ENCODE measurements at places on chromosomes 7 and 10. TPM values are rescaled to one million over a fixed set of nuclear protein-coding genes. Genes with fewer than 3 reads are reported as not detected.

GRCh38 chr10:80871083-80871482 is 333.4 kb downstream of the SH2D4B start:
- H3K27ac ChIP-seq: no peak overlapping the region
- H3K4me1 ChIP-seq: no peaks in the 10 kb centered on the region
- no peaks in the 10 kb centered on the region for H3K36me3 ChIP-seq
- no peak overlapping the region for H3K4me3 ChIP-seq
- no peaks in the 10 kb centered on the region for H3K27me3 ChIP-seq

DNA sequence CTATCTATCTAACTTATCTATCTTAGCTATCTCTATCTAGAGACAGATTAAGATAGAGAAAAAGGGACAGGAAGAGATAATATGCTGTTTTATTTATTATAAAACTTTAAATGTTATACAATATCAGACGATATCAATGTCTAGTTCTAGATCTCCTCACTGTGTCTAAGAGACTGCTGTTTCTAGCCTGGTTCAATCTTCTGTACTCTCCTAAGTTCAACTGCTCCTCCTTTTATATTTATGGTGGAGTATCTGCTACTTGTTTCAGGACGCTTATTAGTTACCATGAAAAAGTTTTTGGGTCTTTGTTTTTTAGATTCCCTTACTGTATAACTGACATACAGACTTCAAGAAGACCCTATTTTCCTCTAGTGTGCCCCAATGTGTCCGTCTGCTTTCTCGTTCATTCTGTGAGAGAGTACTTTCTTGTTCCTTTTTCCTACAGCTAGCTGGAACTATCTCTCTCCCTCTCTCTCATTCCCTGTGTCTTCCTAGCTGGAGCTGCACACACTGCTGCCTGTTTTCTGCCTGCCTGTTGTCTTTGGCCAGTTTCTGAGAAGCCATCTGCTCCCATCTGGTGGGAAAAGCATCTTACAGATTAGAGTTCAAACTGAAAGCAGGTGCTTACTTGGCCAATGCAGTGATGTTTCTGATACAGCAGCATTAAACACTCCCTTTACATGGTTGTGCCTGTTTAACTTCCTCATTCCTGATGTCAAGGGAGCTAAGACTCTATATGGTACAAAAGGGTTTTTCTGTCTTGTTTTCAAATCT is 49.4 kb upstream of the ARL4A start:
- no peaks in the 10 kb centered on the region for H3K4me1 ChIP-seq
- H3K27me3 ChIP-seq: no peaks in the 10 kb centered on the region
- no peak overlapping the region for H3K27ac ChIP-seq
- no peak overlapping the region for H3K4me3 ChIP-seq

GRCh38 chr7:99002827-99003212 is 124.5 kb downstream of the TRRAP start:
- H3K4me1 ChIP-seq: no peaks in the 10 kb centered on the region
- no peak overlapping the region for H3K4me3 ChIP-seq
- peaks cover 39% of the 10 kb centered on the region for H3K36me3 ChIP-seq
- DNase-seq: no peak
- no peak overlapping the region for H3K27ac ChIP-seq

DNA sequence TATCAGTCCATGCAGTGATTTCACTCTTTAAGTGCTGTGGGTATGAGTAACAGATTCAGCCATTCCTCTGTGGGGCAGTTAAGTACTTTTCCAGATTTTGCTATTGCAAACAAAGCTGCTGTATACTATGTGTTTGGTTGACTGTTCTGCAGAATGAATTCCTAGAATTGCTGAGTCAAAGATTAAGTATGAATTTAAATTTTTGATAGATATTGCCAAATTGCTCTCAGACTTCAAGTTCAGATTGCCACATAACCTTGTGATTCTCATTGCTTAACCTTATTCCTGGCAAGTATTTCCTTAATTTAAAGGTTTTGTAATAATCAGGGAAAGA is 21.6 kb upstream of the SAR1A start:
- no peaks in the 10 kb centered on the region for H3K4me1 ChIP-seq
- no peak overlapping the region for H3K4me3 ChIP-seq
- H3K27me3 ChIP-seq: peaks cover 4% of the 10 kb centered on the region
- no peak overlapping the region for H3K27ac ChIP-seq
- DNase-seq: no peak

DNA sequence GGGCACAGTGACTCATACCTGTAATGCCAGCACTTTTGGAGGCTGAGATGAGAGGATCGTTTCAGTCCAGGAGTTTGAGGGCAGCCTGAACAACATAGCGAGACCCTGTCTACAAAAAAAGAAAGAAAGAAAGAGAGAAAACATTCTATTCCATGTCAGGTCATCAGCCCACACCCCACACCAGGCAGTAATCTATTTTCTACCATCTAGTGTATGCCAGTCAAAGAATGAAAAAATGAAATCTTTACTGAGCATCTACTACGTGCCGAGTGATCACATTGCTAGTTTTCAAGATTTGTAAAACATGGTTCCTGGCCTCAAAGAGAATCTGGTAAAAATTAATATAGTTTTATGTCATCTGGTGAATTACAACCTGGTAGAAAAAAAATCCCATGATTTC is 3.1 kb upstream of the EPHB4 start:
- H3K4me3 ChIP-seq: no peak overlapping the region
- H3K27ac ChIP-seq: peak overlapping the region; percentile 30
- peaks cover 22% of the 10 kb centered on the region for H3K27me3 ChIP-seq
- H3K36me3 ChIP-seq: peaks cover 20% of the 10 kb centered on the region
- no peak for DNase-seq

DNA sequence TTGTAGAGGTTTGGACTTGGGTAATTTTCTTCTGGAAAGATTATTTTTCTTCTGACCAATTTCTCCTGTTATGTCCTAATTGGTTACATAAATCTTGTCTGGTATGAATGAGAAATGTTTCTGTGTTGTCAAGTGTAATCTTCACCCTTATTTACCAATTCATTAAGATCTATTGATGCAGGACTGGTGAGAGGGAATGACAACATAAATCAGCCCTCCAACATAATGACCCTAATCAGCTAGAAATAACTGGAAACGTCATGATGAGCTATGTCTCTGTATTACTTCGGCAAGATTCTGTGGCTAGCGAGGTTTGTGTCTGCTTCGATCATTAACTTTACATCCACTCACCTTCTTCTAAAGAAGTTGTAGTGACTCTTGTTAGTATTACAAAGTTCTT is 3.5 kb downstream of the FOXP2 start:
- H3K4me1 ChIP-seq: peaks cover 2% of the 10 kb centered on the region
- DNase-seq: no peak
- H3K27me3 ChIP-seq: no peaks in the 10 kb centered on the region
- H3K27ac ChIP-seq: no peak overlapping the region
- no peaks in the 10 kb centered on the region for H3K36me3 ChIP-seq

- H3K4me1 ChIP-seq: peaks cover 25% of the 10 kb centered on the region
- H3K4me3 ChIP-seq: no peak overlapping the region
- peaks cover 8% of the 10 kb centered on the region for H3K36me3 ChIP-seq
- no peak for DNase-seq
- no peaks in the 10 kb centered on the region for H3K27me3 ChIP-seq
These were observed 2.7 kb downstream of the TRUB1 start for GRCh38 chr10:114940735-114941134.

GRCh38 chr10:57716884-57717283 is 550.8 kb downstream of the IPMK start:
- no peaks in the 10 kb centered on the region for H3K27me3 ChIP-seq
- H3K36me3 ChIP-seq: no peaks in the 10 kb centered on the region
- DNase-seq: no peak
- no peaks in the 10 kb centered on the region for H3K4me1 ChIP-seq

- H3K36me3 ChIP-seq: no peaks in the 10 kb centered on the region
- H3K4me1 ChIP-seq: no peaks in the 10 kb centered on the region
- no peak overlapping the region for H3K27ac ChIP-seq
- H3K27me3 ChIP-seq: no peaks in the 10 kb centered on the region
- DNase-seq: no peak
- H3K4me3 ChIP-seq: no peak overlapping the region
These were observed 859.8 kb downstream of the LRMDA start for GRCh38 chr10:76291175-76291574.

DNA sequence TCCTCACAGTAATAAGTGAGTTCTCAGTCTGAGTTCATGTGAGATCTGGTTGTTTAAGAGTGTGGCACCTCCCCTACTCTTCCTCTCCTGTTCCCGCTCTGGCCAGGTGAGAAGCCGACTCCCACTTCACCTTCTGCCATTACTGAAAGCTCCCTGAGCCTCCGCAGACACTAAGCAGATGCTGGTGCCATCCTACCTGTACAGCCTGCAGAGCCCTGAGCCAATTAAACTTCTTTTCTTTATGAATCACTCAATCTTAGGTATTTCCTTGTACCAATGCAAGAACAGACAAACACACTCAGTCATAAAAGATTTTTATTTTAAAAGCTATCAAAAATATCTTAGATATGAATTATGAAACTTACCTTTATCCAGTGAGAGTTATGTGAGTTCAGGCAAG is 39.5 kb upstream of the PFKP start:
- DNase-seq: no peak
- no peaks in the 10 kb centered on the region for H3K27me3 ChIP-seq
- H3K4me1 ChIP-seq: no peaks in the 10 kb centered on the region

GRCh38 chr7:66076462-66077329 is 1.1 kb downstream of the ASL start:
- peak overlapping the region; percentile 59 for H3K27ac ChIP-seq
- no peaks in the 10 kb centered on the region for H3K36me3 ChIP-seq
- DNase-seq: no peak
- H3K4me1 ChIP-seq: peaks cover 9% of the 10 kb centered on the region
- H3K4me3 ChIP-seq: peak overlapping the region; percentile 93

GRCh38 chr10:22534849-22535604 is 179.4 kb downstream of the PIP4K2A start:
- H3K36me3 ChIP-seq: peaks cover 58% of the 10 kb centered on the region
- peaks cover 13% of the 10 kb centered on the region for H3K27me3 ChIP-seq
- no peaks in the 10 kb centered on the region for H3K4me1 ChIP-seq
- H3K4me3 ChIP-seq: no peak overlapping the region
- DNase-seq: no peak

DNA sequence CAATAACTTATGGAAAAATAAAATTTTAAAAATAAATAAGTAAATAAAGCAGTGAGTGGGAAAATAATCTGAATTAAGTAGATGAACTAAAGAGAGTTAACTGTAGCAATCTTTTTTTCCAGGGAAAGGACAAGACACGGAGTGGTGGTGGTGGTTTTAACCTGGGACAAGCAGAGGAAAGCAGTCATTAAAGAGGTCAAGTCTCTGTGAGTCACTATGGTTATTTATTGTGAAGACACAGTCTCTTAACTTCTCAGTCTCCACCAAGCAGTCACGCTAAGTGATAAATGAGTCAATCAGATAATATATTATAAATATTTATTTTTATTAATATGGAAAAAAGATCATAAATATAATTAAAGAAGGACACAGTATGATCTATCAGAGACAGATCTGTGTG is 228.1 kb upstream of the MEOX2 start:
- peaks cover 8% of the 10 kb centered on the region for H3K4me1 ChIP-seq
- H3K27me3 ChIP-seq: no peaks in the 10 kb centered on the region
- H3K27ac ChIP-seq: no peak overlapping the region
- DNase-seq: no peak

GRCh38 chr10:63171255-63171855 is 38.2 kb downstream of the NRBF2 start:
- no peak overlapping the region for H3K27ac ChIP-seq
- H3K27me3 ChIP-seq: no peaks in the 10 kb centered on the region
- peaks cover 12% of the 10 kb centered on the region for H3K4me1 ChIP-seq
- no peak overlapping the region for H3K4me3 ChIP-seq
- no peak for DNase-seq

DNA sequence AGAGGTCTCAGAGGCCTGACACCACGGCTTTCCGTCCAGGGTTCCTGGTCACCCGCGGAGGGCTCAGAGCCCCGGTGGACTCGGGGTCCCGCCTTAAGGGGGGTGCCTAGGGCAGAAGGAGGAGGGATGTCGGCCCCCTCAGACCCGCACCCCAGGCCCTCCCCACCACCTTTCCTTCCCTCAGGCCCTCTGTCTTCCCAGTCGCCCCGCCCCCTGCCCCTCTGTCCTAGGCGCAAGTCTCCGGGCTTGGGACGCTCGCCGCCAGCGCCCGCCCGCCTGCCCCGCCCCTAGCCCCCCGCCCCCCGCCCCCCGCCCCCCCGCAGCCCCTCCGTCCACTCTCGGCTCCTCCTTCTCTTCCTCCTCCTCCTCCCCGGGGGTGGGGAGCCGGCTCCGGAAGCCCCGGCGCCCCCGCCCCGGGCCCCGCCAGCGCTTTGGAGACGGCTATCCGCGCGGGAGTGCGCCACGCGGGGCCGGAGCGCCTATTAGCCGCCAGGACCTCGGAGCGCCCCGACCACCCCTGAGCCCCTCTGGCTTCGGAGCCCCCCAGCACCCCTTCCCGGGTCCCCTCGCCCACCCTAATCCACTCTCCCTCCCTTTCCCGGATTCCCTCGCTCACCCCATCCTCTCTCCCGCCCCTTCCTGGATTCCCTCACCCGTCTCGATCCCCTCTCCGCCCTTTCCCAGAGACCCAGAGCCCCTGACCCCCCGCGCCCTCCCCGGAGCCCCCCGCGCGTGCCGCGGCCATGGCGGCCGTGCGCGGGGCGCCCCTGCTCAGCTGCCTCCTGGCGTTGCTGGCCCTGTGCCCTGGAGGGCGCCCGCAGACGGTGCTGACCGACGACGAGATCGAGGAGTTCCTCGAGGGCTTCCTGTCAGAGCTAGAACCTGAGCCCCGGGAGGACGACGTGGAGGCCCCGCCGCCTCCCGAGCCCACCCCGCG is at the start of gene AEBP1:
TSS of gene AEBP1 (plus strand) at position 423 of the 937 bp plus-strand sequence. CDS start at position 744, 321 bp downstream.
- peaks cover 16% of the 10 kb centered on the region for H3K27me3 ChIP-seq
- H3K36me3 ChIP-seq: peaks cover 4% of the 10 kb centered on the region
- H3K4me3 ChIP-seq: peak within 1 kb of the TSS; percentile 81

- no peak overlapping the region for H3K27ac ChIP-seq
- H3K27me3 ChIP-seq: peaks cover 8% of the 10 kb centered on the region
- H3K36me3 ChIP-seq: no peaks in the 10 kb centered on the region
- no peak overlapping the region for H3K4me3 ChIP-seq
These were observed 36.2 kb upstream of the CFAP46 start for GRCh38 chr10:132978542-132978941.

- no peak for DNase-seq
- H3K4me1 ChIP-seq: no peaks in the 10 kb centered on the region
- no peaks in the 10 kb centered on the region for H3K27me3 ChIP-seq
- no peak overlapping the region for H3K27ac ChIP-seq
These were observed 207.3 kb downstream of the NXPH1 start for GRCh38 chr7:8640671-8641070.

GRCh38 chr7:52830801-52831200 is 204.6 kb upstream of the POM121L12 start:
- H3K36me3 ChIP-seq: no peaks in the 10 kb centered on the region
- no peak overlapping the region for H3K4me3 ChIP-seq
- DNase-seq: no peak
- H3K27ac ChIP-seq: no peak overlapping the region

Gene ACHE
- total RNA-seq: 3.0 TPM

Gene CNPY1
- not detected for total RNA-seq

Gene HDAC9
- total RNA-seq: 1.2 TPM

Gene APBB1IP
- total RNA-seq: not detected

Gene MMRN2
- 563 TPM for total RNA-seq

Gene ABCB1
- total RNA-seq: 1.0 TPM

Gene ANXA8L1
- not detected for total RNA-seq

Gene EPDR1
- 11.7 TPM for total RNA-seq

Gene HOXA10
- not detected for total RNA-seq

Data from endothelial cell (in vitro differentiated cells).